ENCODE measurements at places on chromosomes 1 and 21. TPM values are rescaled to one million over a fixed set of nuclear protein-coding genes. Genes with fewer than 3 reads are reported as not detected.

TFF1 gene
- 206 TPM for total RNA-seq

GRCh38 chr1:199859491-199859933, 168.0 kb upstream of the NR5A2 start:
- no peak for DNase-seq

BMP8B gene
- 19.9 TPM for total RNA-seq

TRIM58 gene
- total RNA-seq, result 2.5 TPM

DNA sequence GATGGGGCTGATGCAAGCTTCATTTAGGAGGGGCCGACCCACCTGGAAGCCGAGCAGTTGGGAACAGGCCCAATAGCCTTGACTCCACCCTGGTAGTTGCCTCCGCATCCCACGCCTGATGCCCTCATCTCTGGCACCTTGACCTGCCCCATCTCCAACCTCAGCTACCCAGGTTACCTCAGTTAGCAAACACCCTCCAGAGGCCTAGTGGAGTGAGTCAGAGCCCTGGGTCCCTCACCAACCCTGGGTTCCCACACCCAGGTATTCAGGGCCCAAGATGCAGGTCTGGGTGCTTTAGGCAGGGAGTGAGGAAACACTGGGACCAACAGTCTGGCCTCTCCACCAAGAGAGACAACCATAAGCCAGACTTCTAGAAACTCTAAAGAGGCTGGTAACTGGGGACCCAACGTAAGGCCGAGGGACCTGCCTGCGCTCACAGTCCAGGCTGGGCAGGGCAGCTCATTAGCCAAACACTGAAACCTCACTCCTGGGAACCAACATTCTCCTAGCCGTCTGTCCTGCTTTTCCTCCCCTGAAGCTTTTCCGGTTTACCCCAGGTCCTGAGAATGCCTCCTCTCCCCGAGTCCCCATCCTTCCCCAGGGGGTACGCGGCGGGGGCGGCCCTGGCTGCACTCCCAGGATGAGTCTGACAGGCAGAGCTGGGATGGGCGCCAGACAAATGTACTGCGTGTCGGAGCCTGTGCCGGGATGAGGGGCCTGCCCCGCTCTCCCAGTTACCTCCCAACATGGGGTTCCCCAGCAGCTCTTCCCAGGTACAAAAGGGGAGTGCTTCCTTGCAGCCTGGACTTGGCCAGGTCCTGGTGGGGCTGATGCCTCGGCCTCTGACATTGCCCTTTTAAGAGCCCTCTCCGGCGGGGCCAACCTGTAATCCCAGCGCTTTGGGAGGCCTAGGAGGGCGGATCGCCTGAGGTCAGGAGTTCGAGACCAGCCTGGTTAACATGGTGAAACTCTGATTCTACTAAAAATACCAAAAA, 8.9 kb upstream of the CELSR2 start:
- DNase-seq, result peak; percentile 58

GRCh38 chr1:33577663-33578062, 105.2 kb downstream of the ZSCAN20 start:
- DNase-seq, result no peak

CFHR2 gene
- not detected for total RNA-seq

GRCh38 chr1:77594366-77595112, 87.9 kb downstream of the ZZZ3 start:
- no peak for DNase-seq

DNA sequence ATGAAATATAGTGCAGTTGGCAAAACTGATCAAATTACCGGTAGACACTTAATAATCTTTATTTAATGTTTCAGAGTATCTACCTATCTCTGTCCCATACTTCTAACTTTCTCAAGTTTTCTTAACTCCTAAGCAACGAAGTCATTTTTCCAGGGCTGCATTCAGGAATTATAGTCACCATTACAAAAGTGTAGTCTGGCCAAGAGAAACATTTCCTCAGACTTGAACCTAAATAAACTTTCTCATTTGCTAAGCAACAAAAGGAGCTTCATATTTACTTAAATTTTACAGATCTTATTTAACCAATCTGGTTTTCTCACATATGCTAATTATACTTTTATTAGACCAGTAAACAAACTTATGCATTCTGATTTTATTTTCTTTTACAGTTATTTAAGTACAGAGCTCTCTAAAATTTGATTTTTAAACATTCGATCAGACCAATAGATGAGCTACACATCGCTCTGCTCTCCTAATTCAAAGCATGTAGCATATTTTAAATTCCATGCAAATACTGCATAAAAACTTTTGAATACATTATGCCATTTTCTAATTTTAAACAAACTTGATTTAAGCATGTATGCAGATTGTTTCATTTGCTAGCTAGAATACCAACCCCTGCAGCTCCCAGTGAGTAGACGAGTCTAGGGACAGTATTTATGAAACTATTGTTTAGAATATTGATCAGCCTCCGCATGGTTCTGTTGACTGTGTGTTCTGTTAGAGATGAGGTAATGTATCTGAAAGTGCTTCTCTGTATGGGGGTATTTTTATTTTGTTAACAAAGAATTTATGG, 201.4 kb downstream of the CHRM3 start:
- no peak for DNase-seq

- DNase-seq, result no peak
These were observed 47.4 kb downstream of the OLIG1 start for GRCh38 chr21:33117101-33117888.

- peak; percentile 23 for DNase-seq
These were observed 15.8 kb downstream of the SYNJ1 start for GRCh38 chr21:32712043-32712442.

Data from mucosa of descending colon (tissue), 3 donors.